ENCODE measurements at places on chromosomes 7 and 10. TPM values are rescaled to one million over a fixed set of nuclear protein-coding genes. Genes with fewer than 3 reads are reported as not detected.

GRCh38 chr10:36494371-36494770, 631.0 kb upstream of the ANKRD30A start:
- no peak for DNase-seq

Gene PLEKHA1
- 142 TPM for total RNA-seq

Gene FRA10AC1
- 20.9 TPM for total RNA-seq

DNA sequence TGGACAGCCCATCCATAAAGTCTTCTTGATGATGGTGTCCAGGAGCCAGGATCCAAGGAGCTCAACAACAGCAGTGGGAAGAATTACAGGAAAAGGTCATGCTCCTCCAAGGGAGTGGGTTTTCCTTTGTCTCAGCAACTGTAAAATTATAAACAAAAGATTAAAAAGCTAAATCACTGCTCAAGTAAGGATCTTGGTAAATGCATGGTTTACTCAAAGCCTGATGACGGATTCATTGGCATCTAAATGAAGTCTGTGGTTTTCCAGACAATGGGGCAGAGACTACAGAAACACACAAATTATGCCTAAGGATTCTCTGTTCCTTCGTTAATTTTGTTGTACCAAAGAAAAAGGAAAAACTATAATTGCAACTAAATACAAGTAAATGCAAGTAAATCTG, 36.4 kb upstream of the DLX6 start:
- no peak for DNase-seq

Gene ACTR3C
- total RNA-seq, result 12.5 TPM

- no peak for DNase-seq
Observed at GRCh38 chr10:90276894-90277475, 575.6 kb downstream of the KIF20B start.

GRCh38 chr10:31457858-31458257, 138.8 kb downstream of the ZEB1 start:
- no peak for DNase-seq

- DNase-seq, result no peak
Observed at GRCh38 chr7:108328174-108328651, 128.0 kb downstream of the NRCAM start.

DNA sequence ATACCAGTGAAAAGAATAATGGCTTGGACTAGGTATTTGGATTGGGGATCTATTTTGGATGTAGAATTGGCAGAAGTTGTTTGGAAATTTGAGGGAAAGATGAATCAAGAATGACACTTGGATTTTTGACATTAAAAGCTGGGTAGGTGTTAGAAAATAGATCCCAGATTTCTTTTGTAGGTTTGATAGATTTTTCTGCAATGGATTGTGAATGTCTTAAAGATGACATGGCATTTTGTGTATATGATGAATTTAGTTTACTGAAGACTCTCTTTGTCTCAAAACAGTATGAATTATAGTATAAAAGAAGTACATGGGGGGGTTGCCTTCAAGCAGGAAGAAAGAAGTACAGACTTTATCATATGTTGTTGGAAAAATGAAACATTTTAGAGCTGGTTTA, 75.8 kb downstream of the MPLKIP start:
- DNase-seq, result no peak

Gene ZNF716
- not detected for total RNA-seq

Gene GPR141
- total RNA-seq, result 2.0 TPM

- no peak for DNase-seq
Observed at GRCh38 chr10:131982185-131982756, 548 bp upstream of the BNIP3 start.

GRCh38 chr7:114242992-114243507, 171.6 kb upstream of the FOXP2 start:
- no peak for DNase-seq

GRCh38 chr7:96089511-96089910, 232.4 kb downstream of the SLC25A13 start:
- no peak for DNase-seq

DNA sequence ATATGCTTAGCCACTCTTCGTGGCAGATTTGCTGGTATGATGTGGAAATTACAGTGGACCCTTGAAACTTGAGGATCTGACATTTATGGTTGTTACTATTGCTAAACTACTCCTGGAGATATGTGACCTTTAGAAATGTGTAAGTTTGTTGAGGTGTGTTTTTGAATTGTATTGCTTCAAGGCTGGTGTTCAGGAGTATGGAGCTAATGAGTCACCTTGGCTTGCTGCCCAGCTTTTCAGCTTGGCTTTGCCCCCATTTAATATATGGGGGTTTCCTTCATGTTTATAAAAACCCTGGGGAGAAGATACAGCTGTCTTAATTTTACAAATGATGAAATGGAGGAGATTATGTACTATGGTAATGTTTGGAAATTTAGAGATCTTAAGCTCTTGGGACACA, 11.6 kb downstream of the HBP1 start:
- no peak for DNase-seq

- no peak for DNase-seq
Observed at GRCh38 chr10:52472406-52473146, 158.5 kb downstream of the DKK1 start.

Gene MAGI2
- 269 TPM for total RNA-seq

Gene MMRN2
- 28.8 TPM for total RNA-seq

Gene MOGAT3
- total RNA-seq, result not detected

Gene DENND11
- total RNA-seq, result 40.6 TPM

Gene CCDC172
- not detected for total RNA-seq

DNA sequence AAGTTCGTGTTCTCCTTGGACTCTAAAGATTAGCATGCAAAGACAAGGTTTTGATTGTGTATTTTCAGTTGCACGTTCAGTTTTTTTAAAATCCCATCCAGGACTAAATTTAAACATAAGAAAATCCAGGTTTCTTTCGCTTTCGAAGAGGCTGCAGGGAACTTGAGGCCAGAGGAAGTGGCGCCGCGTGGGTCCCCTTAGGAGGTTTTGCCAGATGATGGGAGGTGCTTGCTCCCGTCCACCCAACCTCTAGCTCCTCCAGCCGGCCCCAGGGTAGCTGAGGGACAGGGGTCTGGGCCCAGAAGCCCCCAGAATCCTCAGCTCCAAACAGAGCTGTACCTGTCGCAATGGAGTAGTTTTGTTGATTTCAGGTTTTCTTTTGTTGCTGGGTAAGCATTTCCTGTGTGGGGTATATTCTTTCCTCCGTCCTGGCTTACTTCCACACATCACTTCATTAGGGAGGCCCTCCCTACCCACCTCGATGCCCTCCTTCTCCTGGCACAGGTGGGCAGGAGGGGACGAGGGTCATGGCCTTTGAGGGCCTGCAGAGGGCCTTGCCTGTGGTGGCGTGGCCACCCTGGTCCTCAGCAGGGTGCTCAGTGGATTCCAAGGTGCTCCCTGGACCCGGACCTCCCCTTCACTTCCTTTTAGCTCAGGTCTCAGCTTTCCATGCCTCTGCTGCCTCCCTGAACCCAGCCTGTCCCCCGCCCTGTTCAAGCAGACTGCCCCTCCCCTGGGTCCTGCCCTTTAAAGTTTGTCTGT, 32.6 kb downstream of the LHPP start:
- no peak for DNase-seq

Gene C7orf33
- not detected for total RNA-seq

DNA sequence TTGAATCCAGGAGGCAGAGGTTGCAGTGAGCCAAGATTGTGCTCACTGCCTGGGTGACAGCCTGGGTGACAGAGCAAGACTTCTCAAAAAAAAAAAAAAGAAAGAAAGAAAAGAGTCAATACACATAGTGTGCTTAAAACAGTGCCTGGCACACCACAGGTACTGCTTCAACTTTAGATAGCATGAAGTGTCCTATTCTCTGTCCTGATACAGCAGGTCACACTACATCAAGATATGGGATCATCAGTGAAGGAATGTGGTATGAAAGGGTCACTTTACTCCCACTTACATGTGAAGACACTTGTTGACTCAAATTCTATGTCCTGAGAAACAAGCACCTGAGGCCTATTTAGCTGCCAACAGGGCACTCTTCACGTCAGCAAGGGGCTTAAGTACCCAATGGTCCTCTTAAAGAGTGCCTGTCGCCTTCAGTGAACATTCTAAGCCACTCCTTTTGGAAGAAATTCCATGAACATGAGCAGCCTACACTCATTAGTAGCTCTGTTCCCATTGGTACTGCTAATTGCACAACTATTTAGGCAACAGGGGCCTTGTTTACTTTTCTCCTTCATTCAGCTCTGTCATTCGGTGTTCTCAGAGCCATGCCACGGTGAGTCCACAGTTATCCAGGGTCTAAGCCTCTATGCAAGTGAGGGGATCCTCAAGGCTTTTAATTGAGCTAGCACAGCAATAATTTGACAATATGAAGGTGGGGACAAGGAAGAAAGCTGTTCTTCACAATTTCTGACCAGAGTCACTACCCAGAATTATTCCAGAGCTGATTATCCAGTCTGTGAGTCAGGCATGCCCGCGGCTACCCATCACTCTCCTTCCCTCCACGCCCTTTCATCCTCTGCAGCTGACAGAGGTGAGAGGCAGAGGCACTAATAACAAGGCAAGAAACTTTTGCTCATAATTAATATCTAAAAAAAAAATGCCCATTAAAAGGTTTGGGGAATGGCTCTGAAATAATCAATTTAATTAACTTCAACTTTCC, 56.6 kb upstream of the PTN start:
- no peak for DNase-seq

DNA sequence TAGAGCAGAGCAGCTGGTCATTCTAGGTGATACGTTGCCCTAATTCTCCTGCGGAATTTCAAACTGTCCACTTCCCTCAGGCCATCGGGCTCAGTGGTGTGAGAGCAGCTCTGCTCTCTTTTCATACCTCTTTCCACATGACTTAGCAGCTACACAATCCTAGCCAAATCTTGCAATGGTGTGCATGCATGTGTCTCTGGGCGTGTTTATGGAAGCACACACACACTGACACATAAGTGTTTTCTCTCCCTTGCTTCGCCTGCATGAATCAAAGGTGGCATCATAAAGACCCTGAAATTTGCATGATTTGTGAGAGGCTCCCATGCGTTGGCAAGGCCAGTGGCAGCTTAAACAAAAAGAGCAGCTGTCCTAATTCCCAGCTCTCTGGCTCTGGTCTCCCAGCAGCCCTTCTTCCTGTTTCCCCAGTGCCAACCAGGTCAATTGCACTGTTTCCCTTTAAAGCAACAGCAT, 1189.5 kb downstream of the GATA3 start:
- DNase-seq, result no peak

- no peak for DNase-seq
Observed at GRCh38 chr7:28787106-28787505, 171.0 kb downstream of the TRIL start.

- no peak for DNase-seq
Observed at GRCh38 chr10:78619896-78620295, 448.9 kb upstream of the ZMIZ1 start.

DNA sequence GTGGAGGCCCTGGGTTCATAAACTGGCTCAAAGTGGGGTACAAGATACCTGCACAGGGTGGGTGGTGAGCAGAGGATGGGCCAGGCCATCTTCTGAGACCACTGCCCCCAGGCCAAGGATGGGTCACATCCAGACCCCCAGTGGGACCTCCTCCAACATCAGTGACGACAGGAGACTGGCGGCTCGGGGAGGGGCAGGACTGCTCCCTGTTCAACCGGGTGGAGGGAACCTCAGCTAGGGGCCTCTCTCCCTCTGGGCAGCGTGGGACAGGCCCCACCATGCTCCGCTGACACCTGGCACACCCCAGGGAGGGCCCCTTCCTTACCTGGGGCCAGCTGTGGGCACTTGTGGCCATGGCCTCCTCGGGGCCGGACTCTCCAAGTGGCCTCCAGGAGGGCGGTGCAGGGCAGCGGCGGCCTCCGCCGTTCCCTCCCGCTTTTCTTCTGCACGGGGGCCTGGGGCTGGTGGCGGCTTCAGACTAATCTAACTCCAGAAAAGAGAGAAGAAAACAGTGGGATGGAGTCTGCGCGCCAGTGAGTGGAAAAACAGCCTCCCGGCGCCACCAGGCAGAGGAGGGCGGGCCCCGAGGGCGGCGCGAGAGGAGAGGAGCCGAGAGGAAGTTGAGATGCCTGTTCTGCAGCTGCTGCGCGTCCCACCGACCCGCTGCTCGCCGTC, at the start of gene CALHM2:
TSS of gene CALHM2 (minus strand) at position 540 of the 675 bp plus-strand sequence. CDS start 2,429 bp downstream, outside the sequence.
- DNase-seq, result peak; percentile 66

DNA sequence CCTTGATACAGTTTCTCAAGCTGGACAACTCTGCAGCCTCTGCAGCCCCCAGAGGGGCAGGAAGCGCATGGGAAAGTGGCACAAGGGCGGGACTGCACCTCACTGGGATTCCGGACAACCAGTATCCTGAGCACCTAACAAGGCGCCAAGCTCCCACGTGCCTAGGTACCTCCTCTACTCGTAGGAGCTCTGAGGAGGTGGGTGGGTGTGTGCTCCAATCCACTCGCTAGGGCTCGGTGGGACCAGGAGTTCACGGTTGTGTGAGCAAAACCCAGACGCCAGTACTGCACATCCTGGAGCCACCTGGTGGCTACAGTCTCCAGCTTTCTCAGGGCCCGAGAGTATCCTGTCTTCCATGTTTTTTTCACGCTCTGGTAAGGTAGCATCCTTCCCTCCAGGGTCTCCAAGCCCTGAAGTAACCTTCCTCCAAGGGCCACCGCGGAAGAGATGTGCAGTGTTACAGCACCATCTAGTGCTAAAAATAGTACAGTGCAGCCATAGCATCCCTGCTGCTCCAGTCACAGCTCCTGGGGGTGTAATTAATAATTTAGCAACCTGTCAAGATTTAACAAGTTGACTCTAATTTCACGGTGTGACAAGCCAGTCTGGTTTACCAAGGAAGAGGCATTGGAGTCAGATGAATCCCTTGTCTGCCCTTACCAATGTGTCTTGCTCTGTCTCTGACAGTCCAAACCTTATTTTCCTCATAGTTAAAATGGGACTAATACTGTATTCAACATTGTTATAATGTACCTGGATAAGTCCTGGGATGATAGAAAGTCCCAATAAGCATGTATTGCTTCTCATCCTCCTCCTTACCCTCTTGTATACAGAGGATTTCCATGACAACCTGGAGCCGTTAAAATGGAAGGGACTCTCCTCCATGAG, 70.4 kb downstream of the HERPUD2 start:
- DNase-seq, result no peak

DNA sequence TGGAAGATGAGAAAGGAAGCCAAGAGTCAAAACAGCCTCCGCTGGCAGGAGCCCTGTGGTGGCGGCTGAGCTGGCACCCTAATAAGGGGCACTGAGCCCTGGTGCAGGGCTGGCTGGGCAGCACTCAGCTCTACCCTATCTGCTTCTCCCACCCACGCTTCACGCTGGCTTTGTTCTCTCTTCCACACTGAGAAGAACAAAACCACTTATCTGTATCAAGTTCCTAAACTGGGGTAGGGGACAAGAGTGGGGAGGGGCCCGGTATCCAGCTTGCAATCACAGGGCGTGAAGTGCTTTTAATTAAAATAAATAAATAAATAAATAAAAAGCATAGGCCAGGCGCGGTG, 52.1 kb downstream of the FAM53B start:
- DNase-seq, result no peak

GRCh38 chr7:100568176-100568895, 5.4 kb downstream of the SAP25 start:
- no peak for DNase-seq

- DNase-seq, result no peak
Observed at GRCh38 chr7:24722386-24723177, 34.7 kb downstream of the GSDME start.

GRCh38 chr7:6691609-6692106, 15.1 kb downstream of the ZNF12 start:
- DNase-seq, result no peak

Gene REPIN1
- 132 TPM for total RNA-seq

Gene MRM2
- 22.2 TPM for total RNA-seq

Measured in dorsolateral prefrontal cortex (tissue), 122 donors.